ENCODE measurements at places on chromosomes 5 and 9.

- no peak for DNase-seq
These were observed 57.4 kb downstream of the LHFPL2 start for GRCh38 chr5:78591138-78591612.

DNA sequence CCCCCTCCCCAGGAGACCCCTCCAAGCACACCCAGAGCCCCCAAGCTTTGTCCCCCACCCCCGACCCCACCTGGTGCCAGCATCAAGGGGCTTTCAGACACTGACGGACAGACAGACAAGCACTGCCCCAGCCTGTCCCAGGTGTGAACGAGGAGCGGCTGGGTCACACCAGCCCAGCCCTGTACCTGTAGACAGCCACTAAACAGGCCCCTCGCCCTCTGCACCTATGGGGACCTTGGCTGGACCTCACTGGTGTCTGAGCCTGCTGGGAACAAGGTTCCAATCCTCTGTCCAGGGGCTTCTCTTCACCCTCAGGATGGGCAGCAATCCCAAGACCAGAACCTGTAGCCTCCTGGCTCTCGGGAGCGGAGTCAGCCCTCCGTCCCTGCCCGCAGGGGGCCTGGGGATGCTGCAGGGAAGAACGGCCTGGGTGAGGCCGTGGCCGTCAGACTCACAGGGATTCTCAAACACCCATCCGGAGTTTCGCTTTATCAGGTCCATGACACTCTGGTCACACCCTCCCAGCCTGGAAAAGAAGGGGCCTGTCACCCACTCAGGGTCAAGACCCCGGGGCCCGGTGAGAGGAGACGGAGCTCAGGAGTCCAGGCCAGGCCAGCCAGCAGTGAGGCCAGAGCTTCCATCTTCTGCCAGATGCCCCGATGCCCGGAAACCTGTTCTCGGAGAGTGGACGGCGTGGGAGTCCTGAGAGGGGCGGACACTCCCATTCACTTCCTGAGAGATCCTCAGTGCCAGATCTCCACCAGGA, 2.8 kb downstream of the LCN6 start:
- DNase-seq: no peak

- DNase-seq: no peak
These were observed 1.1 kb downstream of the IL4 start for GRCh38 chr5:132674671-132675506.

DNA sequence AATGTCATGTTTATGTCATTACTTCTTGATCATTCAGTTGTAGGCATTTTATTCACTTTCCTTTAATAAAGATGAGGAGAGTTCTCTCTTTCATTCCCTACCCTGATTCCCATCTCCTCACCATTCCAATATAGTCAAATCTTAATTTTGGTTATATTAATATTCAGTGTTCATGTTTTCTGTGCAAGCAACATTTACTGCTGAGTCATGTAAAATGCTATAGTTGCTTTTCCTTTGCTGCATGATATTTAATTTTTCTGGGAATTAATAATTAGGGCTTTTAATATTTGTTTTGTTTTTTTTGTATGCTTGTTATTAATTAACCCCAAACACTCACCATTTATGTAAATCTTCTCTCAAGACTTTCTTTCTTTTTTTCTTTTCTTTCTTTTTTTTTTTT, 18.5 kb downstream of the POU4F3 start:
- DNase-seq: no peak

GRCh38 chr5:143304836-143305475, 98.5 kb downstream of the NR3C1 start:
- DNase-seq: no peak

- peak; percentile 34 for DNase-seq
These were observed 475 bp downstream of the WDR5 start for GRCh38 chr9:134136118-134136995.

GRCh38 chr5:148840531-148840930, 14.1 kb downstream of the ADRB2 start:
- DNase-seq: no peak

GRCh38 chr5:117869596-117869995, 1118.8 kb downstream of the DTWD2 start:
- no peak for DNase-seq

DNA sequence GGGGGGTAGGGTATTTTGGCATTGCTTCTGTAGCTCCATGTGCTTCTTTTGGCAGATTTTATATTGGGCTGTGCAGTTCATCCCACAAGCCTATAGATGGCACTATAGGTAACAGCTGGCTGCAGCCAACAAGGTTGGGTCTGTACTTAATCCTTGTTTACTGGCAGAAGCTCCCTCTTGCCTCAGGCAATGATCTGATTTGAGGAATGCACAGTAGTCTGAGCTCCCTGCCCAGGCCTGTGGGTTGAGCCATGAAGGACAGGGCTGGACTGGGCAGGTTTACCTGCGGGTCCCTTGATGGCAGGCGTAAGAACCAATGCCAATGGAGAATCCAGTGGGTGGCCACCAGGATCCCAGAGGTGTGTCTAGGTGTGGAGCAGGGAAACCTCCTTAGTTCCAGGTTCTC, 11.7 kb upstream of the OR1J2 start:
- no peak for DNase-seq

DNA sequence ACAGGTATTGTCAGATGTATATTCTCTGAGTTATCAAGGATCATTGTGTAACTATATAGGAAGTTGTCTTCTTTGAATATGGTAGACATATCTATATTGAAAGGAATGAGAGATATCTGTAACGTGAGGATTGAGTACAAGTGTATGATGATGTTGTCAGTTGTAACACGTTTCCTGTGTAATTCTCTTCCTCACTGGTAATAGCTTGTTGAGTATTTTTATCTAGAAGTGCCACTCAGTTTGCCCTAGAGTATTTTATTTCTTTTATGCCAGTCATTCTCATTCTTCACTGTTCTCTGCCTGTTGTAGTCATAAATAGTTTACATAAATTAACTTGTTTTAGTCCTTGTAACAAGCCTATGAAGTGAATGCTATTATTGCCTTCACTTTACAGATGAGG, 172.1 kb downstream of the BAAT start:
- no peak for DNase-seq

DNA sequence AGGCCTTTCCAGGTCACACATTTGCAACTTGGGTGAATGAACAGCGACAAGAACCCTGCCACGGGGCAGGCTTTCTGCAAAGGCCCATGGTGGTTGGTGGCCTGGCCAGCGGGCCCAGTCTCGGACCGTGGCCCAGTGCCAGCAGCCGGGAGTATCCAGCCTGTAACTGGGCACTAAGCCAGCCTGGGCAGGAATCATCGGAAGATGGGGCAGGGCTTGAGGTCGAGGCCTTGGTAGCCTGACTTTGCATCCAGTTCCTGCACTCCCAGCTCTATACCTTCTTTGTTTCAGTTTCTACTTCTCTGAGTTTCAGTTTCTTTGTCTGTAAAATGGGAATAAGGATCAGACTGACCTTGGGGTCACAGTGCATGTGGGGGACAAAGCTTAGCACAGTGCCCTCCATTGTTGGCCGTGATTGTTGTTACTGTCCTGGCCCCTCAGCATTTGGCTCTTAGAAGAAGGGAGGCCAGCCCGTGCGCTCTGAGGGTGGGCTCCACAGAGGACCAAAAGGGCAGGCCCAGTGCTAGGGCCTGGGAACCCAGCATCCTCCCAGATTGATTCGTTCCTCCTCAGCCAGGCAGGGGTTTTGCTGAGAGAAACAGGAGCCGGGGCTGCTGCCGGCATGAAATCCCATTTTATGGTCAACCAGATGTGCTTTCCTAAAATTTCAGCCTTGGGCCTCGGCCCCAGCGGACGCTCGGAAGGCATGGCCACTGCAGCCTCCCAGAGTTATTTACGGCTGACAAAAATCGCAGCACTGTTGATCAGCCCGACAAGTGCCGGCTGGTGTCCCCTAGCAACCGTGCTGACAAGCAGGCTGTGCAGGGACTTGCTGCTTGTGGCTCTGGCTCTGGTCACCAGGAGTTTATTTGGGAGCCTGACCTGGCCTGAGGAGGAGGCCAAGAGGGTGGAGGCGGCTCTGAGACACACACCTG, 43.6 kb downstream of the JADE2 start:
- DNase-seq: no peak

GRCh38 chr5:55036477-55036876, 12.4 kb downstream of the GZMK start:
- DNase-seq: no peak
